ENCODE measurements at places on chromosomes 2 and 18.

DNA sequence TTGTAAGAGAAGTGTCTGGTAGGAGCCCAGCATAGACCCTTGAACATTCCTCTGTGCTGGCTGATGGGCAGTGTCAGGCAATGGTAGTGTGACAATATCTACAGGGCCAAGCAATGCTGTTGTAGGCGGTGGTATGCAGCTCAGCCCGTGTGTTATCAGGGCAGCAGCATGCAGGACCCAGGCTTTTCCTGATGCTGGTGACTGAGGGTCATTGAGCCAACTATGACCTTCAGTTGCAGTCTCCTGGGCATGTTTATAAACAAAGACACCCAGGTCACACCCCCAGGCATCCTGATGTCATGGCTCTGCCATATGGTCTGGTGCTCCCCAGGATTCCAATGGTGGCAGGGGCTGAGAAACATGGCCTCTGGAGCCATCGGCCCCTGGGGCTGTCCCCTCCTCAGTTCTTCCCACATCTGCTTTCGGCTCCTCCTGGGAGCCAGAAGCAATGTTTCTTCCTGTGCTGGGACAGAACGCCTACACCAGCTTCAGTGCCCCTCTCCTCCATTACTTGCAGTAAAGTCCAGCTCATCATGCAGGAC, 518.0 kb upstream of the HS6ST1 start:
- no peak for DNase-seq

GRCh38 chr2:95299961-95300360, 2.8 kb downstream of the KCNIP3 start:
- no peak for DNase-seq

DNA sequence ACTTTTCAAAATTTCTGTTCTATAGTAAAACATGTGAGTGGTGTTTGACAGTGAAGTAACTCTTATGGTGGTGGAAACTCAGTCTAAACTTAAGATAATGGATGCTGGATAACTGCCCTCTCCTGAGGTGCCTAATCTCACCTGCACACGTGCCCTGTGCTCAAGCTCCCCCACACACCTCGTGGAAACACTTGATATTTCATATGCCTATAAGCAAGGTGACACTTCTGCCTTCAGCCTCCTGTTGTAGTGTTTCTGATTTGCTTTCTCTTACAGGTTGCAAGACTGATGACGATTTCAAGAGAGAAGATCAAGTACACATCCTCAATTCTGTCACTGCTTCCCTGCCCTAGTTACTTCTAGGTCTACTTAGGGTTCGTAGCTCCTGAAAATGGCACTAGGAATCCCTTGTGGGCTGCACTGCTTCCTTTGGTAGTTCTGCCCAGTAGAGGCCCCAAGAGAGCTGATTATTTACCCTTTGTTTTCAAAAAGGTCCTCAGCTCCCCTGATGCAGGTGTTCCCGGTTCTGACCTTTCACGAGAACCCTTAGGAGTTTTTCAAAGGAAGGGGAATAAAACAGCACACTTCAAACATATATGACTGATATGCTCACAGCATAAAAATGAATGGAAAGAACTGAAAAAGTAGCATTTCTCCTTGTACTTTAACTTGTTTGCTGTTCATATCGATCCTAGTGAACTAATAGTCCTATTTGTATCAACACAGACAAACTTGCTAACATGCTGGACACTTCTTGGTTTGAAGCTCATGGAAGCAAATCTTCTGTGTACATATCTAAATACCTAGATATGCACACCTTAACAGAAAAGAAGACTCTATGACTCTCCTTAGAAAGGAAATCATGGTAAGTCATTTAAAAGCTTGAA, 6.7 kb downstream of the CAVIN2 start:
- no peak for DNase-seq

DNA sequence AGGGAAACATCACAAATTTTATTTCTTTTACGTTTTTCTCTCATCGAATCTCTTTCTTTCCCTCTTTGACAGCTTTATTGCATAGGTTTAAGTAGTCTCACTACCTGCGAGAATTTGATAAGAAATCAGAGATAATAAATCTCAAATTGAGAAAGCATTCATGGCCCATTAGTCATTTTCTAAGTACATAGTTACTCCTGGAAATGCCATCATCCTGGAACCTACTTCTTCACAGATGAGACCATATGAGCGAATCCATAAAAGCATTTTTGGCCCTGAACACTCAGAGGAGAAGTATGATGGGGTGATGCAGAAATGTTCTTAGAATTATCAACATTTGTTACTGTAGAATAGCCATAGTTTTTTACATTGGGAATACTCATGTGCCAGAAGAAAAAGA, 138.0 kb upstream of the ARHGAP28 start:
- DNase-seq = no peak

- DNase-seq = no peak
Observed at GRCh38 chr18:11149441-11150270, at the start of gene PIEZO2. TSS of gene PIEZO2 (minus strand) at chr18:11149569. CDS start at chr18:11148588, 981 bp downstream.

GRCh38 chr18:37364237-37364636, 201.4 kb downstream of the CELF4 start:
- DNase-seq = no peak

DNA sequence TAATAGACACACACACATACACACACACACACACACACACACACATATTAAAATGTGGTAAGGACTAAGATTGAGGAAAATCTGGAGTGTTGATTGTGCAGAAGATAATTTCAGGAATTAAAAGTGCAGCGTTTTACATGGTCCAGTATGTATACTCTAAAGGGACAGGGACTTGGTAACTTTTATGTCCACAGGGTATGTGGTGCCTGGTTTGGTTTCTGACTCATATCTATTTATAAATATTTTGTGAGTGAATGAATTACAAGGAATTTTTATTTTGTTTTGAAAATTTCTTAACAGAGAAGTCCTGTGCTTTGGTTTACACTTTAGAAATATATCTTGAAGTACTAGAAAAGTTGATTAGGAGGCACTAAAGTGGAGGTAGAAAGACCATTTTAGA, 287.7 kb upstream of the NXPH2 start:
- DNase-seq = no peak

- peak; percentile 10 for DNase-seq
Observed at GRCh38 chr2:30321466-30321865, 90.1 kb downstream of the LBH start.

- DNase-seq = no peak
Observed at GRCh38 chr2:19458427-19459003, 100.1 kb upstream of the OSR1 start.

GRCh38 chr18:1663879-1664705, 759.4 kb downstream of the ADCYAP1 start:
- no peak for DNase-seq

- DNase-seq = no peak
Observed at GRCh38 chr18:69400253-69400975, at the start of gene DOK6. TSS of gene DOK6 (plus strand) at chr18:69400888.

GRCh38 chr18:45793264-45793965, 32.1 kb upstream of the SIGLEC15 start:
- DNase-seq = peak; percentile 79

- no peak for DNase-seq
Observed at GRCh38 chr2:235495373-235496238, 1.8 kb downstream of the AGAP1 start.

DNA sequence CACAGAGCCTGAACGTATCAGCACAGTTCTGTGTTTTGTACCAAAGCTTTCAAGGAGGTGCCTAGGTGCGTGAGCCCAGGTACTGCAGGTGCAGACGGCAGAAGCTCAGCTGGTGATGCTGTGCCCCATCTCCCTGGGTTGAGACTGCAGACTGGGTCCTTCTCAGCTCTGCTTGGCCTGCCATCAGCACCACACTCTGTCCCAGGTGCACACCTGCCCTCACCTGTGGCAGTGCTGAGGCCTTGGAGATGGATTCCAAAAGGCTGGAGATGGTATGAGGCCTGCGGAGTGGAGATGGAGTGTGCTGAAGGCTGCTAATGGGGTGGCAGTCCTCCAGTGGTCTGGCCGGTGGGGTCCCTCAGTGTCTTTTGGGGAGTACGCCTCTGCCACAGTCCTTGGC, 9.3 kb downstream of the LDLRAD4 start:
- no peak for DNase-seq

DNA sequence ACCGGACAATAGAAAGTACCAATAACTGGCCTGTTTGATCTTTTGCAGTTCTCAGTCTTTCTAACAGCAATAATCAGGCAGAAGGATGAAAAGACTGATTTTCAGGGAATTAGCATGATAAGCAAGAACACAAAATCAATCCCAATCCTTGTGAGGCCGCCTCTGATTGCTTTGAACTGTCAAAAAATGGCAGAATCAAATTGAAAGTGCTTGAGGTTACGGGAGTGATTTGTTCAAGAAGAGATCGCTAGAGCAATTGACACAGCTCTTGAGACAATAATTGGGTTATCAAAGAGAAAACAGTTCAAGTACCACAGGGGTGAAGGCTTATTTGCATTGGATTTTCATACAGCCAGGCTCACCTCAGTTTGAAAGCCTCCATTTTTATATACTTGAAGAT, 663.4 kb downstream of the ARHGAP15 start:
- no peak for DNase-seq

GRCh38 chr18:13335903-13336302, 117.3 kb downstream of the LDLRAD4 start:
- DNase-seq = no peak

DNA sequence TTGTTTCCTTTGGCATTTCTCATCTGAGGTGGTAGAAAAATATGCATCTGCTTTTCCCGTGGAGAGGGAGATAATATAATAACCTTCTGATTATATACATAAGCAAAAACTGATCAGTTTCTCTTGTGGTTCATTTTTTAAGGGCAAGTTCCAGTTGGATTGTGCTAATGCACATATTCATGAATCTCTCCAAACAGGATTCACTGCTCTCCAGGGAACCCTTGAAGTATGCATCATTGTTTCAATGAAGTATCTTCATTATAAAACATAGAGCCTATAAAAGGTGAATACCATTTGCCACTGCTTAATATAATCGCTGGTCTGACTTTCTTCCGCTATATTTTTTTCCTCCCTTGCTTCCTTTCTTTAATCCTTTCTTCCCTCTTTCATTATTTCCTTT, 384.7 kb downstream of the FIGN start:
- no peak for DNase-seq

DNA sequence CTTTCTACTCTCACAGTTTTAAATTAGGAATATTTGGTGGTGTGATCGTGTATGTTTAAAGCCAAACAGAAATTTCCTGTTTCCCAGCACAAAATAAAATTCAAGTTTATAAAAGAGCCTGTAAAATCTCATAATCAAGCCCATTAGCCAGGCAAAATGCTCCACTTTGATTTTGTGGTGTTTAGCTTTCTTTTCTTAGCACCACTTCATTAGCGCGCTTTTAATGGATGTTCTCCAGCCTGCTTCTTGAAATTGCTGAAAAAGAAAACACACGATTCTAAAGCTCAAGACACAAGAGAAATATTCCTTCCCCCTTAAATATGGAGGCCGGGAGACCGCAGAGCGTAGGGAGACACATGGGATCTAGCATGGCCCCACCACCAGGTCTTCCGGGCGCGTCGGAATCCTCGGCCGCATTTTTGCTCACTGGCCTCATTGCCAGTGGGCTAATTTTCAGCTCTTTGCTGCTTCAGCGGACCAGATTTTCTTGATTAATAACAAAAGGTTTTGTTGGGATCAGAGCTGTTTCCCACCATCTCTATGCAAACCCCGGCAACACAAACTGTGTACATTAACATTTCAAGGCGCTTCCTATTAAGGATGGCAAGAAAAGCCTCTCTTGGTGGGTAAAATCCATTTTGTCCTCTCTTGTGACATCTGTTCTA, 40.4 kb upstream of the ID2 start:
- DNase-seq = no peak

DNA sequence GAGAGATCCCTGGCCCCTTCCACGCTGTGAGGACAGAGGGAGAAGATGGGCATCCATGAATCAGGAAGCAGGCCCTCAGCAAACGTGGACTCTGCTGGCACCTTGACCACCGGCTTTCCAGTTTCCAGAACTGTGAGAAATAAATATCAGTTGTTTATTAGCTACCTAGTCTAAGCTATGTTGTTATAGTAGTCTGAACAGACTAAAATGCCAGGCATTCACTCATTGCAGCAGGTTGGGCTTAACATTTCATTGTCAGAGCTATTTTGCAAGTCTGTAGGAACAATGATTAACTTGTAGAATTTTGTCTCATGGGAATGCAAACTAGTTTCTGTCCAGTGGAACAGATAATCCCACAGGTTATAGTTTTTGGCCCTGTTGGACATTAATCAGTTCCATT, 24.8 kb upstream of the TBC1D8 start:
- no peak for DNase-seq

GRCh38 chr2:20034218-20034617, 17.2 kb downstream of the LAPTM4A start:
- DNase-seq = no peak

- DNase-seq = no peak
Observed at GRCh38 chr18:7576685-7577084, 9.6 kb downstream of the PTPRM start.

GRCh38 chr2:190996338-190996946, 17.5 kb downstream of the STAT1 start:
- no peak for DNase-seq

DNA sequence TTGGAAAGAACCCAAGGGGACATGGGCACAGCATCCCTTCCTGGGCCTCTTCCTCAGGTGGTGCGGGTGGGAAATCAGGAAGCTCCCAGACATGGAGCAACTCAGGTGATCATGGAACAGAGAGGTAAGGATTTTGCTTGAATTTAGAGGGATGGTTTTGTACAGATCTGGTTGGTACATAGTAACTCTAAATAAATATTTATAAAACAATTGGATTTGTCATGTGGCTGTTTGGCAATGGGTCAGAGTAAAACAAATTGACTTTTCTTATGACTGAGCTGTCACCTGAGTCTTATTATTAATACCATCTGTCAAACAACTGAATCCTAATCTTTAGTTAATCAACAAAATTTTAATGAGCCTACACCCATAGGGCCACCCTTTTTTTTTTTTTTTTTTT, 19.4 kb upstream of the TMEM178A start:
- DNase-seq = no peak

GRCh38 chr18:55778788-55779690, 191.0 kb upstream of the TCF4 start:
- no peak for DNase-seq

DNA sequence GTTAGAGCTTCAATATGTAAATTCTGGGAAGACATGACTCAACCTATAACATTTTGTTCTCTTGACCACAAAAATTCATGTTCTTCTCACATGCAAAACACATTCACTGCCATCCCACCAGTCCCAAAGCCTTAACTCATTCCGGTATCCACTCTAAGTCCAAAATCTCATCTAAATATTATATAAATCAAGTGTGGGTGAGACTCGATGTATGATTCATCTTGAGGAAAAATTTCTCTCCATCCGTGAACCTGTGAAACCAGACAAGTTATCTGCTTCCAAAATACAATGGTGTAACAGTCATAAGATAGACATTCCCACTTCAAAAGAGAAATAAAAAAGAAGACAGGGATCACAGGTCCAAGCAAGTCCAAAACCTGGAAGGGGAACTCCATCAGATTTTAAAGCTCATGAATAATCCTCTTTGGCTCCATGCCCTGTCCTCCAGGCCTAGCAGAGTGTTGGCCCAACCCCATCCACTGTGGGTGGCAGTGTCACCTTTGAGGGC, 101.3 kb downstream of the RAD51AP2 start:
- peak; percentile 71 for DNase-seq
